H54 (cell line): ENCODE measurements at places on chromosomes 11 and 22.
A peak's percentile ranks its signal among the peaks of the same experiment; 100 is the strongest.

- DNase-seq, result no peak
Measured at GRCh38 chr11:129747071-129747470, 68.6 kb upstream of the TMEM45B start.

- DNase-seq, result no peak
Measured at GRCh38 chr11:72569966-72570892, 104.0 kb downstream of the PDE2A start.

DNA sequence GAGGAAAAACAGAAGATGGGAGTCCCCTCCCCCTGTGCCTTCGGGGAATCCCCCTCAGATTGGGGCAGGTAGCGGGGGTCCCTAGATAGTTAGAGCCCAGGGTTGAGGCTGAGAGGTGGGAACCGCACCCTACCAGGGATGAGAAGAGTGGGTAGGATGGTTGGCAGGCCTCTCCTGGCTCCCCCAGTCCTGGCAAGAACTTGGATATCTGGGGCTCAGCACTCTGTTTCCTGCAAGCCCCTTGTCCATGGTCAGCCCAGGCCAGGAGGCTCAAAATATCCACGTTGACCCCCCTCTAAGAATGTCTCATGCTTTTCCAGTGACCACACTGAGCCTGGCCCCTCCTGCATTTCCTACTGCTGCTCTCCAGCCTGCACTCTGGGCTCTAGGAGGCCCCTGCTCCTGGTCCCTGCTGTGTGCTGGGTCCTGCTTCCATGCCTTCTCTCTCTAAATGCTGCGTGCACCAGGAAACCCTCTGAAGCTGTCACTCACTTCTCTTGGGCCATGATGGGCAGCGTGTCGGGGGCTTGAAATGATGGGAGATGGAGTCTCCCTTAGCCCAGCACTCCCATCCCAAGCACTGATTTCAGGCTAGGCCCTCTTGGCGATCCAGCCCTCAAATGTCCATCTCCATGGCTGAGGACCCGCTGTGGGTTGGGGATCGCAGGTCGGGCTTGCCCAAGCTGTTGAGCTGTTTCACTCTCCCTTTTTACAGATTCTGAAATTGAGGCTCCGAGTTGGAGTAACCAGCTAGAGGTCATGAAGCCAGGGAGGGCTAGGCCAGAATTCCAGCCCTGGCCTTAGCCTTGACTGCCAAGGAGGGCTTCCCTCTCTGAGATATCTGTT lies 2.0 kb downstream of the MAP3K11 start:
- no peak for DNase-seq

DNA sequence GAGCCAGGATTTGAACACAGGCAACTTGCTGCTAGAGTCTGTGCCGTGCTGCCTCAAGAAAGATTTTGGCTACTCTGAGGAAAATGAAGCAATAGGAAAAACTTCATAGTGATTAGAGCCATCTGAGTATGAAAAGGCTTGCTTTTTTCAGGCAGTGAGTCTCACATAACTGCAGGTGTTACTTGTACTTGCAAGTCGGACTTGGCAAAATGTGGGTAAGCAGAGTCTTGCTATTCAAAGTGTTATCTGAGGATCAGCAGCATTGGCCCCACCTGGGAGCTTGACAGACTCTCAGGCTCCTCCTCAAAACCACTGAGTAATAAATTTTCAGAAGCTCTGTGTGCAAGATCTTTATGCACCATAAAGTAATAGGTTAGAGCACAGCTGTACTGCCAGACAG lies 18.1 kb downstream of the RNF141 start:
- DNase-seq, result no peak

DNA sequence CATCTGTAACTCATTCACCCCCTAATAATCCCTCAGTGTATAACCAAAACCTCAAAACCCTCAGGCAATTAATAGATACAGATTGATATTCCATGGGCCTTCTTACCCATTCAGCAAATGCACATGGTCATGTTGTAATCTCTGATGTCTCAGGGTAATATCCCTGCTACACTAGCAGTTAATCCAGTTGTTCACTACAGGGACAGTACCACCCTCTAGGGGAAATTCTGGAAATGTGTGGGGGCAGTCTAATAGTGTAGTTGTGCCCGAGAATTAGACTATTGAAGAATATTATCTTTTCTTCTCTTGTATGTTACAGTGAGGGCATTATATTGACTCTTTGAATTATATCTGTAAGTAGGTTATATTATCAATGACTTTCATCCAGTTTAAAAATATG lies 175.4 kb downstream of the CWF19L2 start:
- no peak for DNase-seq

GRCh38 chr22:26979294-26979693 lies 321.9 kb downstream of the MIAT start:
- DNase-seq, result no peak

DNA sequence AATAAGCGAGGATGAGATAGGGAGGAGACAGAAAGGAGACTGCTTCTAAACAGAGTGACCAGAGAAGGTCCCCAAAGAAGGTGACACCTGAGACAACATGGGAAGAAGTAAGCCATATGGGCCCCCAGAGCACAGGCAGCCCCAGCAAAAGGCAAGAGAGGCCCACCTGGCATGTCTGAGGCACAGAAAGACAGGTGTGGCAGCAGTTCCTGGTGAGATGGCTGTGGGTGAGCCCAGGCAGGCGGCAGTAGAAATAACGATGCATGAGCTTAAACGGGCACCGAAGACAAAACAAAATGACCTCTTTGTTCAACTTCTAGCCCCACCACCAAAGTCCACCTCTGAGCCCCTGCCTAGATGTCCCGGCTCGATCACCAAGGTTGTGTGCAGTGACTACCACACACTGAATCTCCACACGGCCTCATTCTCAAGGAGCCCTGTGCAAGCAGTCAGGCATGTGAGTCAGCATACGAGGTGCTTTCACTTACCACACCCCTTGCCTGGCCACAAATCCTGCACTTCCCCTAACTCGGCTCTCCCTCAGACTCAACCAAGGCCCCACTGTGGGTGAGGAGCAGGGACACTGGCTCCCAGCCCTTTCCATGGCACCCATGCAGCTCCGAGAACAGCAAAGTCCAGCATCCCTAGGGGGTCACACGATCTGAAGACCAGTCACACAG lies 77.6 kb downstream of the PACSIN2 start:
- DNase-seq, result peak; percentile 57

- DNase-seq, result no peak
Measured at GRCh38 chr22:41696703-41697102, 2.6 kb upstream of the MEI1 start.

GRCh38 chr22:23713696-23714595 lies 23.1 kb downstream of the RGL4 start:
- no peak for DNase-seq

DNA sequence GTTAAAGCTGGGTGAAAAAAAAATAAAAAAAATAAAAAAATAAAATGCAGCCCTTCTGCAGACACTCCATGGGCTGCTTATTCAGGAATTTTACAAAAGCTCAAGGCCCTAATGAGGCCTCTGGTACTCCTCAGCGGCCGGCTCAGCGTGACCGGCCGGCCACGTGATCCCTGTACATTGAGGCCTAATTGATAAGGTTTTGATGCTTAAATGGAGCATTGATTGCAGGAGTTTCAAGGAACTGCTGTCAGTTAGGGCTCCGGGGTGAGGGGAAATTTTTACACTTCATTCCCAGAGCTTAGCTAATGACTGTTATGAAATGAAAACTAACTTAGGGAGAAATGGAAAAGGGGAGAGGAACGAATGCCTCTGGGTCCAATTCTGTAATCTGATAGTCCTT lies 368.8 kb upstream of the KIRREL3 start:
- DNase-seq, result no peak

GRCh38 chr22:29596408-29596807 lies 7.0 kb upstream of the NF2 start:
- no peak for DNase-seq

DNA sequence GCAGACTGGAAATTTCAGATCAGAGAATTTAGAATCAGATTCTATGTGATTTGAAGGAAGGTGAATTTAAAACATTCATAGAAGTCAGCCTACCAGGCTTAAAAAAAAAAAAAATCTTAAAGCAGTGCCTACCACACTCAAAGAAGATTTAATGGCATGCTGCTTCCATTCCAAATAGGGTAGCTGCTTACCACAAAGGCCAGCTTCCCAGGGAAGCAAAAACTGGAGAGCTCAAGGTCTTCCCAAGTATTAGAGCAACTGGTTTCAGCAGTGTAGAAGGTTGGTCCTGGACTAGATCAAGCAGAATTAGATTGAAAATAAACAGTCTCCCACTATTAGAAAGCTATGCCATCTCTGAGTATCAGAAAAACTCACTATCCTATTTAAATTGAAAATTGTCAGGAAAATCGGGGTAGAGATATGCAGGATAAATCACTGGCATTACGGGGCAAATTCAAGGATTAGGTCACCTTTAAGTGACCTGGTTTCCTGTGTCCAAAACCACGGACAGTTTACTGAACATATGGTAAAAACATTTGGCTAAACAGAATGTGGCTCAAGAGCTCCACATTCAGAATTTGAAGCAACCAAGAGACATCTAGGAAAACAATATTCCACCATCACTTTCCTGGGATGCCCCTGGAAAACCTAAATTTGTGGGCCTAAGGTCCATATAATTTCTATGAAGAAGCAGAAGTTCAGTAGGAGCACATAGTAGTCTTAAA lies 1.3 kb downstream of the C11orf42 start:
- DNase-seq, result no peak

GRCh38 chr11:102436561-102436960 lies 16.0 kb downstream of the TMEM123 start:
- DNase-seq, result no peak

GRCh38 chr11:31442086-31442485 lies 67.3 kb downstream of the IMMP1L start:
- no peak for DNase-seq

DNA sequence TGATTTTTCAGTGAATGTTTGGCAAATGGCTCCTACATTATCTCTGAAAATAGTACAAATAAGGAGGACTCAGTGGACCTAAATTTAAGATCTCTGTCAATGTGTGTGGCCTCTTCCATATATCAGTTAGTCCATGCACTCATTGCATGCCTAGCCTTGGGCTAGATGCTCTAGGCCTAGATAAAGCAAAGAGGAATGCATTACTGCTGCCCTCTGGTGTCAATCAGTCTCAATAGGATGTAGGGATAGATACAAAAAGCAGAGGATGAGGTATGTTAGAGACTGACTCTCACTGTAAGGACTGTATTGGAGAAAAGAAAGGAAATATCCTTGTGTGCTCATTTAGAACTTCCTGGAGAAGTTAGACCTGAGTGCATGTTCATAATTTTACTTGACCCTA lies 42.0 kb downstream of the MS4A2 start:
- DNase-seq, result peak; percentile 9

DNA sequence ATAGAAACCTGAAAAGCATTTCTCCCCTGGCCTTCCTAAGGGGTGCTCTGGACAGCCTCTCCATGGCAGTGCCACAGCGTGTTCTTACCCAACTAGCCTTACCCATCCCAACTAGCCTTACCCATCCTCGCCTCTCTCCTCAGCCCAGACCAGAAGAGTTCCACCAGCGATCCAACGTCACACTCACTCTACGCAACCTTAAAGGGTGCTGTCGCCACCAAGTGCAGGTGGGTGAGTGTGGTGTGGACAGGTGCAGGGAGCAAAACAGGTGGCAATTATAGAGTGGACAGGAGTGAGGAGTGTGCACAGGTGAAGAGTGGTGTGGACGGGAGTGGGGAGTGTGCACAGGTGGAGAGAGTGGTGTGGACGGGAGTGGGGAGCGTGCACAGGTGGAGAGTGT lies 17.8 kb downstream of the TMEM121B start:
- DNase-seq, result no peak

- no peak for DNase-seq
Measured at GRCh38 chr11:1819074-1819473, 15.7 kb upstream of the SYT8 start.
